Astrocyte (in vitro differentiated cells and primary cell): ENCODE measurements at places on chromosomes 4 and X. TPM values are rescaled to one million over a fixed set of nuclear protein-coding genes. Genes with fewer than 3 reads are reported as not detected.

DNA sequence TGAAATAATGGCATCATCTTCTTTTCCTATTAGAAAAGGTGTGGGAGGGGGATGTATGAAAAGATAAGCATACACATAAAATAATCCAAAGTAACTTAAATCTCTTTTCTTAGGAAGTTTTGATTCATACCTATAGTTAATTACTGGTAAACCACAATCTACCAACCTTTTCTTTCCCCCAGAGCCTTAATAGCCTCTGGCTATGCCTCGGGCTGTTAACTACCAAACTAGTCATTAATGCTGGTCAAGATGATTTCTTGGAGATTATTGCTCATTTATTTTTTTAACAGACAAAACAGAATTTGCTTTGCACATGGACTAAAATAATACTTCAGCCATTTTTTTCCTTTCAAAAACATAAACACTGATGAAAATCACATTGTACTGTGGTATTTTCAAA, 16.9 kb downstream of the NAA11 start:
- H3K4me1 ChIP-seq, result no peaks in the 10 kb centered on the region
- H3K27me3 ChIP-seq, result no peaks in the 10 kb centered on the region
- no peaks in the 10 kb centered on the region for H3K36me3 ChIP-seq

DNA sequence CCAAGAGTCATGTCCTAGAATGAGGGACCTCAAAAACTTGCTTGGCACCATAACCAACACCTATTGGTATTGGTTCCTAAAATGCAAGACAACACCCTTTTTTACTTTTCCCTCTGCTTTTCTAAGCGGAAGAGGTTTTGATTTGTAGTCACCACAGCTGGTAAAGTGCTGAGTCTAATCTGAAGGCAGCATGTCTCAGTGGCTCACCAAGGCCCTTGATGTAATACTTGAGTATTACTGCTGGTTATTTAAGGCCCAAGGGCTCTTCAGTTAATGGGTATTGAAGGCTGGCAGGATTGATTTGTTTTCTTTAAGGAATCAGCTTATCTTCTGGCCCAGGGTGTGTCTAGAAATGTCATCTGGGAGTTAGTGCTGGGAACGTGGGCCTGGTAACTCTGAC, 735.1 kb downstream of the GLUD2 start:
- H3K4me1 ChIP-seq, result no peaks in the 10 kb centered on the region
- no peak overlapping the region for H3K27ac ChIP-seq
- no peak overlapping the region for H3K4me3 ChIP-seq

DNA sequence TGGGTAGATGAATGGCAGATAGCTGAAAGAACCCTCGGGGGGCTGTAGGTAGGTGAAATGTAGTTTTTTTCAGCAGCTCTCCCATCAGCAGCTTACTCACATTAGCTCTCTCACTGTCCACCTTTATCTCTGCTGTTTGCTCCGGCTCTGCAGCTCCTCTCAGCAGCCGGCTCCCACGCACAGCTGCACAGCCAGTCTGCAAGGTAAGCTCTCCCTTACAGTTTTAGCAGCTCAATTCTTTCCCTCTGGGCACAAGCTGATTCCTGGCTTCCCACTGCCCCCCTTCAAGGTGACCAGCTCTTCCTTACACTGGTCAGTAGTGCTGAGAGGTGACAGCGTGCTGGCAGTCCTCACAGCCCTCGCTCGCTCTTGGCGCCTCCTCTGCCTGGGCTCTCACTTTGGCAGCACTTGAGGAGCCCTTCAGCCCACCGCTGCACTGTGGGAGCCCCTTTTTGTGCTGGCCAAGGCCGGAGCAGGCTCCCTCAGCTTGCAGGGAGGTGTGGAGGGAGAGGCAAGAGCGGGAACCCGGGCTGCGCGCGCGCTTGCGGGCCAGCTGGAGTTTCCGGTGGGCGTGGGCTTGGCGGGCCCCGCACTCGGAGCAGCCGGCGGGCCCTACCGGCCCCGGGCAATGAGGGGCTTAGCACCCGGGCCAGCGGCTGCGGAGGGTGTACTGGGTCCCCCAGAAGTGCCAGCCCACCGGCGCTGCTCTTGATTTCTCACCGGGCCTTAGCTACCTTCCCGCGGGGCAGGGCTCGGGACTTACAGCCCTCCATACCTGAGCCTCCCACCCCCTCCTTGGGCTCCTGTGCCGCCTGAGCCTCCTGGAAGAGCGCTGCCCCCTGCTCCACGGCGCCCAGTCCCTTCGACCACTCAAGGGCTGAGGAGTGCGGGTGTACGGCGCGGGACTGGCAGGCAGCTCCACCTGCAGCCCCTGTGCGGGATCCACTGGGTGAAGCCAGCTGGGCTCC, 393.6 kb downstream of the CENPC start:
- H3K27me3 ChIP-seq, result no peaks in the 10 kb centered on the region
- H3K36me3 ChIP-seq, result no peaks in the 10 kb centered on the region
- no peak overlapping the region for H3K27ac ChIP-seq
- H3K4me1 ChIP-seq, result no peaks in the 10 kb centered on the region

DNA sequence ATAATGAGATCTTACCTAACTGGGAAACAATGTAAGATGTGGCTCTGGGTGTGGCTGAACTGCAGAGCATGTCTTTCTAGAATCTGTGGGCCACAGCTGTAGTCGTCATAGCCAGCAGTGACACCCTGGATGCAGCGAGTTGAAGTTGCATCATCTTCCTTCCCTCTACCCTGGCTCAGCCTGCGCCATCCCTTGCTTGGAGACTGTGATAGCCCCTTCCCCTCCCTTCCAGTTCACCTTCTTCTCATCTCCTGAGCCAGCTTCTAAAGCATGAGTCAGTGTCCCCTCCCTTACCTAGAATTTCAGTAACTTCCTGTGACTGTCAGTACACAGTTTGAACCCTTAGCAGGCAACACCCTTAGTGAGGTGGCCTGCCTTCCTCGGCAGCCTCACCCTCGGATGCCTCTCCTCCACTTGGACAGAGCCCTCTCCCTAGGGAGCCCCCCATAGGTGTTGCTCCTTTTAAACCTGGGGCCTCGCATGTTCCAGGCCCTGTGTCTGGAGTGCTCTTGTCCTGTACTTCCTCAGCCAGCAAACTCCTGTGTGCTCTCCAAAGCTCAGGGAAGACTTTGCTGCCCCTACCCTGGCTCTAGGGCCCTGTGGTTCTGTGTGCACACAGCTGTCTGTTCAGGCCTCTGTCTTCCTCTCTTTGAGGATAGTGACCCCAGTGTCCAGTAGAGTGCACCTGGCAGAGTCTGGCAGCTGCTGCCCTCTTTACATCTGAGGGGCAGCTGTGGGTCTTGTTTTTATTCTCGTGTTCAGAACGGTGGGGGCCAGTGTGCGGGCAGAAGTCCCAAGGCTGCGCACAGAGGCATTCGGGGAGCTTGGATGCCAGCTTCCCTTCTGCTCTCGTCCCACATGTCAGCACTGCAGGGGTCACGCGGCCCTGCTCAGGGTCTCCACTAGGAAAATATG, 43.7 kb upstream of the TADA2B start:
- peaks cover 1% of the 10 kb centered on the region for H3K4me1 ChIP-seq
- H3K36me3 ChIP-seq, result peaks cover 23% of the 10 kb centered on the region
- H3K27me3 ChIP-seq, result no peaks in the 10 kb centered on the region
- H3K4me3 ChIP-seq, result no peak overlapping the region

GRCh38 chr4:76296286-76296820, 10.2 kb upstream of the STBD1 start:
- peaks cover 4% of the 10 kb centered on the region for H3K4me1 ChIP-seq
- H3K4me3 ChIP-seq, result no peak overlapping the region
- no peak overlapping the region for H3K27ac ChIP-seq
- DNase-seq, result no peak

DNA sequence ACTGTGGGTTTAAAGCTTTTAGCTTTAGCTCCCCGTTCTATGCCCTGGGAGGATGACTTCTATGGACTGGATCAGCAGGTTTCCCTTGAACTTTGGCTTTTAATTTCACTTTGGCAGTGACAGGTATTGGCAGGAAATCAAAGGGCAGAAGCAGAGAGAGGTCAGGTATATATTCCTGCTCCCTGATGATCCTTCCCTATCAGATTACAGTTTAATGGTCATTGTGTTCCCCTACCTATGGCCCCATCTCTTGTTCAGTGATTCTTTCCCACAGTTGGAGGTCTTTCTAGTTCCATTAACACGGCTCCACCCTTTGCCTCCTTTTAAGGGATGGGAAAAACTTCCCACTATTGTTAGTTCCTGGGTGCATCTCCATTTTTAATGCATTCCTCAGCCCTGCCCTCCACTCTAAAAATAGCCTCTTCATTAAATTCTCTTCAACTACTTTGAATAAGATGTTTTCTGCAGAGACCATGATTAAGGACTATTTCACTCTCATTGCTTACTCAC, 107.8 kb upstream of the TMEM47 start:
- DNase-seq, result peak; percentile 31
- H3K4me1 ChIP-seq, result no peaks in the 10 kb centered on the region
- H3K4me3 ChIP-seq, result no peak overlapping the region
- no peak overlapping the region for H3K27ac ChIP-seq
- H3K36me3 ChIP-seq, result no peaks in the 10 kb centered on the region

GRCh38 chr4:146058531-146058930, 117.0 kb upstream of the LSM6 start:
- H3K27me3 ChIP-seq, result no peaks in the 10 kb centered on the region
- no peak overlapping the region for H3K27ac ChIP-seq
- DNase-seq, result no peak
- peaks cover 11% of the 10 kb centered on the region for H3K4me1 ChIP-seq
- no peak overlapping the region for H3K4me3 ChIP-seq

DNA sequence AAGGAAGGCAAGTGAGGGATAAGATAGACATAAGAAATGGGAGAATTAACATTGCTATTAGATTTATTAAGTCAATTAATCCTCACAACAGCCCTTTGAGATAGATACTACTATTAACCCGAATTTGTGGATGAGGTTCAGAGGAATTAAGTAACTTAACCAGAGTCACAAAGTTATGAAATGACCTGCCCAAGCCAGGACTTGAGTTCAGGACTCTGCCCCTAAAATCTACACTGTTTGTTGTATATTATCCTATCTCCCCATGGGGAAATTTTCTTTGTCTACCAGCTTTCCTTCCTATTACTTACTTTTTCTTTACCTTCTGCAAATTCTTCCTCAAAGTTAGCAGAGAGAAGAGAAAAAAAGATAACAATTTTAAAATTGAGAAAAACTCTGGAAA, 33.4 kb upstream of the UBQLN2 start:
- no peaks in the 10 kb centered on the region for H3K27me3 ChIP-seq
- H3K36me3 ChIP-seq, result no peaks in the 10 kb centered on the region
- no peak for DNase-seq
- no peaks in the 10 kb centered on the region for H3K4me1 ChIP-seq

GRCh38 chr4:183783991-183784553, 121.0 kb upstream of the STOX2 start:
- no peaks in the 10 kb centered on the region for H3K36me3 ChIP-seq
- H3K4me1 ChIP-seq, result no peaks in the 10 kb centered on the region
- no peak overlapping the region for H3K4me3 ChIP-seq

DNA sequence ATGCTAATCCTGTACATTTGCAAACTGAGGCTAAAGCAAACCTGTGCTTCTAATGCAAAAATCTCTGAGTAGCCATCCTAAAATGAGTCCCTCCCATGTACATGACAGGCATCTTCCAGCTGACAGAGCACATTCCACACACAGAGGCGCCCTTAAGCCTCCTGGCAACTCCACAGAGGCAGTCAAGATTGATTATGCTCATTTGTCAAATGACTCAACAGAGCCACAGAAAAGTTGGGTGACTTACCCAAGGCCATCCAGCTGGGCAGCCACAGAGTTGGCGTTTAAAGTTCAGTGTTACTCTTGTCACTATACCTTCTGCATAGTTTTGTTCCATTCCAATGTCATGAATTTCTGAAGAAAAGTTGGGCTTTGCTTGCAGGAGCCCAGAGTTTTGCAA, 394.6 kb upstream of the FGF13 start:
- no peak overlapping the region for H3K27ac ChIP-seq
- DNase-seq, result peak; percentile 91
- no peaks in the 10 kb centered on the region for H3K27me3 ChIP-seq
- H3K4me3 ChIP-seq, result no peak overlapping the region
- H3K4me1 ChIP-seq, result peaks cover 2% of the 10 kb centered on the region

- no peak overlapping the region for H3K4me3 ChIP-seq
- H3K27ac ChIP-seq, result peak overlapping the region; percentile 24
- no peak for DNase-seq
- H3K4me1 ChIP-seq, result no peaks in the 10 kb centered on the region
- no peaks in the 10 kb centered on the region for H3K27me3 ChIP-seq
Measured at GRCh38 chr4:188107931-188108843, 1.2 kb downstream of the TRIML2 start.

- no peaks in the 10 kb centered on the region for H3K4me1 ChIP-seq
- no peaks in the 10 kb centered on the region for H3K27me3 ChIP-seq
- no peak overlapping the region for H3K4me3 ChIP-seq
- no peak for DNase-seq
- no peak overlapping the region for H3K27ac ChIP-seq
Measured at GRCh38 chrX:155005190-155005589, 17.3 kb downstream of the F8 start.

GRCh38 chr4:60002603-60003337, 1197.4 kb upstream of the ADGRL3 start:
- no peaks in the 10 kb centered on the region for H3K27me3 ChIP-seq
- no peaks in the 10 kb centered on the region for H3K36me3 ChIP-seq
- DNase-seq, result no peak
- no peaks in the 10 kb centered on the region for H3K4me1 ChIP-seq
- no peak overlapping the region for H3K4me3 ChIP-seq
- H3K27ac ChIP-seq, result no peak overlapping the region

GRCh38 chr4:117010671-117011070, 74.7 kb downstream of the TRAM1L1 start:
- no peaks in the 10 kb centered on the region for H3K36me3 ChIP-seq
- no peak overlapping the region for H3K4me3 ChIP-seq
- peak; percentile 27 for DNase-seq
- no peak overlapping the region for H3K27ac ChIP-seq

DNA sequence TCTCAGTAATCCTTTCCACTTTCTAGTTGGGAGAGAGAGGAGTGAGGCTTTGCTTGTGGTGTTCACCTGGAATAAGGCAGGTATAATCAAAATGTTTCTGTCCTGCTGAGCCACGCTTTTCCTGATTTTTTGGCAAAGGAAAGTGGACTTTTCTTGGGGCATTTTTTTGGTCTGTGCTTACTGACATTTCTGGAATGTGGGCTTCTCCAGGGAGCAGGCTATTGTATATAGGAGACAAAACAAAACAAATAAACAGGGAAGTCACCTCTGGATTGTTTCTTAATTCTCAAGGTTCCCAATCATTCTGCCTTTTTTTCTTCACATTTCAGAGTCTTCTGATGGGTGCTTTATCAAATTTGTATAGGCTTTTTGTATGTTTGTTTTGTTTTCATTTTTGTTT, 25.7 kb upstream of the RP2 start:
- H3K36me3 ChIP-seq, result no peaks in the 10 kb centered on the region
- no peak for DNase-seq
- H3K4me1 ChIP-seq, result no peaks in the 10 kb centered on the region
- H3K27ac ChIP-seq, result no peak overlapping the region

GRCh38 chr4:24108567-24108966, 218.7 kb upstream of the PPARGC1A start:
- no peak overlapping the region for H3K4me3 ChIP-seq
- peaks cover 26% of the 10 kb centered on the region for H3K4me1 ChIP-seq
- H3K27me3 ChIP-seq, result no peaks in the 10 kb centered on the region
- no peaks in the 10 kb centered on the region for H3K36me3 ChIP-seq
- no peak for DNase-seq

- H3K4me3 ChIP-seq, result no peak overlapping the region
- H3K4me1 ChIP-seq, result no peaks in the 10 kb centered on the region
- H3K36me3 ChIP-seq, result no peaks in the 10 kb centered on the region
- H3K27me3 ChIP-seq, result no peaks in the 10 kb centered on the region
Measured at GRCh38 chrX:136325377-136325776, 24.6 kb downstream of the ADGRG4 start.

Gene GLOD5
- total RNA-seq, result not detected in 2 replicates

Gene S100G
- total RNA-seq, result not detected in 2 replicates

Gene COX7B
- total RNA-seq, result 246 and 250 TPM in 2 replicates

Gene PNCK
- 0.65 and 1.1 TPM in 2 replicates for total RNA-seq

Gene PALLD
- 498 and 551 TPM in 2 replicates for total RNA-seq

Gene DTHD1
- not detected in 2 replicates for total RNA-seq

Gene BCAP31
- 219 and 222 TPM in 2 replicates for total RNA-seq

Gene DRD5
- total RNA-seq, result not detected in 2 replicates

Gene FAM149A
- 1.2 and 1.7 TPM in 2 replicates for total RNA-seq

Gene ERCC6L
- 0.55 and 1.0 TPM in 2 replicates for total RNA-seq

Gene NXF2B
- not detected in 2 replicates for total RNA-seq
